ENCODE measurements at places on chromosomes 6 and 20. TPM values are rescaled to one million over a fixed set of nuclear protein-coding genes. Genes with fewer than 3 reads are reported as not detected.

The MMP24 gene
- total RNA-seq = 2.4 TPM

The VAPB gene
- total RNA-seq = 53.3 TPM

The FRMD1 gene
- total RNA-seq = not detected

The MACROD2 gene
- 3.2 TPM for total RNA-seq

The DDO gene
- total RNA-seq = not detected

The PTK7 gene
- total RNA-seq = 293 TPM

The VSX1 gene
- not detected for total RNA-seq

The OR12D1 gene
- total RNA-seq = not detected

The MROH8 gene
- total RNA-seq = 2.5 TPM

The CST2 gene
- not detected for total RNA-seq

The MAFB gene
- total RNA-seq = 3.0 TPM

The EYS gene
- total RNA-seq = not detected

The ELOVL4 gene
- 6.1 TPM for total RNA-seq

The DUSP22 gene
- total RNA-seq = 35.8 TPM

The PLEKHG1 gene
- 1.8 TPM for total RNA-seq

The PLN gene
- not detected for total RNA-seq

The NNAT gene
- total RNA-seq = 2.7 TPM

The BCAS1 gene
- not detected for total RNA-seq

The MAP3K5 gene
- total RNA-seq = 5.1 TPM

The OXT gene
- not detected for total RNA-seq

The OVOL2 gene
- not detected for total RNA-seq

The ESF1 gene
- total RNA-seq = 12.4 TPM

The HMGA1 gene
- 37.8 TPM for total RNA-seq

The TTI1 gene
- 10.8 TPM for total RNA-seq

The HLA-DQA1 gene
- total RNA-seq = not detected

Measured in chondrocyte (in vitro differentiated cells).